ENCODE measurements at places on chromosomes 11 and 22.

DNA sequence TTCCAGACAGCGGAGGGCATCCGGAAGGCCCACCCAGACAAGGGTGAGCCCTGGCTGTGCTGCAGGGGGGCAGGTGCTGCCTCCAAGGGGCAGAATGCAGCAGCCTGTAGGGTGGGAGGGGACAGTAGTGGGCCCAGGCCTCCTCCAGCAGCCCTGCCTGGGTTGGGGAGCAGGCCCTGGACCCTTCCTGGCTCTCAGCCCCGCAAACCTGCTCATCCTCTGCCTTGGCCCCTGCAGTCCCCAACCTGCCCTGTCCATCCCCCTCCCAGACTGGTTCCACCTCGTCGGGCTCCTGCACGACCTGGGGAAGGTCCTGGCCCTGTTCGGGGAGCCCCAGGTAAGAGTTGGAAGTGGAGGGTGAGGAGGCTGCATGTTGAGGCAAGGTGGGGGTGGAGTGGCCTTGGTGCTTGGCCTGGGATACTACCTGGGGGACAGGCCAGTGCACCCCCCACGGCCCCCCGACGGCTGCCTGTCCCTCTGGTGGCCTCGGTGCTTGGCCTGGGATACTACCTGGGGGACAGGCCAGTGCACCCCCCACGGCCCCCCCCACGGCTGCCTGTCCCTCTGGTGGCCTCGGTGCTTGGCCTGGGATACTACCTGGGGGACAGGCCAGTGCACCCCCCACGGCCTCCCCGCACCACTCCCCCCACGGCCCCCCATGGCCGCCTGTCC lies 1.5 kb downstream of the MIOX start:
- no peak for DNase-seq
- H3K36me3 ChIP-seq, result no peaks in the 10 kb centered on the region
- no peak overlapping the region for H3K4me3 ChIP-seq
- H3K27ac ChIP-seq, result no peak overlapping the region

DNA sequence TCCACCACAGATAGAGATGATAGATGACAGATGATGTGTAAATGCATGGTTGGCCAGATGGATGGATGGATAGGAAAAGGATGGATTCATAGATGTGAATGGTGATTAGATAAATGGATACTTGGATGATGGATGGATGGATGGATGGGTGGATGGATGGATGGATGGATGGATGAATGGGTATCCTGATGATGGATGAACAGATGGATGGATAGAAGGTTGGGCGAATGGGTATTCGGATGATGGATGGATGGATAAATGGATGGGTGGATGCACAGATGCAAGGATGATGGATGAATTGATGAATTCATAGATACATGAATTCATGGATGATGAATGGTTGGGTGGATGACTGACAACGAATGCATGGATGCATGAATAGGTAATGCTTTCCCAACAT lies 56.1 kb downstream of the CHST1 start:
- H3K4me1 ChIP-seq, result peaks cover 19% of the 10 kb centered on the region
- no peak overlapping the region for H3K27ac ChIP-seq
- no peak overlapping the region for H3K4me3 ChIP-seq
- H3K27me3 ChIP-seq, result peaks cover 26% of the 10 kb centered on the region
- no peak for DNase-seq
- no peaks in the 10 kb centered on the region for H3K36me3 ChIP-seq

- H3K4me3 ChIP-seq, result peak overlapping the region; percentile 86
- H3K4me1 ChIP-seq, result peaks cover 45% of the 10 kb centered on the region
- DNase-seq, result peak; percentile 57
- peaks cover 59% of the 10 kb centered on the region for H3K27me3 ChIP-seq
These were observed 845 bp downstream of the MPPED2 start for GRCh38 chr11:30585125-30585891.

DNA sequence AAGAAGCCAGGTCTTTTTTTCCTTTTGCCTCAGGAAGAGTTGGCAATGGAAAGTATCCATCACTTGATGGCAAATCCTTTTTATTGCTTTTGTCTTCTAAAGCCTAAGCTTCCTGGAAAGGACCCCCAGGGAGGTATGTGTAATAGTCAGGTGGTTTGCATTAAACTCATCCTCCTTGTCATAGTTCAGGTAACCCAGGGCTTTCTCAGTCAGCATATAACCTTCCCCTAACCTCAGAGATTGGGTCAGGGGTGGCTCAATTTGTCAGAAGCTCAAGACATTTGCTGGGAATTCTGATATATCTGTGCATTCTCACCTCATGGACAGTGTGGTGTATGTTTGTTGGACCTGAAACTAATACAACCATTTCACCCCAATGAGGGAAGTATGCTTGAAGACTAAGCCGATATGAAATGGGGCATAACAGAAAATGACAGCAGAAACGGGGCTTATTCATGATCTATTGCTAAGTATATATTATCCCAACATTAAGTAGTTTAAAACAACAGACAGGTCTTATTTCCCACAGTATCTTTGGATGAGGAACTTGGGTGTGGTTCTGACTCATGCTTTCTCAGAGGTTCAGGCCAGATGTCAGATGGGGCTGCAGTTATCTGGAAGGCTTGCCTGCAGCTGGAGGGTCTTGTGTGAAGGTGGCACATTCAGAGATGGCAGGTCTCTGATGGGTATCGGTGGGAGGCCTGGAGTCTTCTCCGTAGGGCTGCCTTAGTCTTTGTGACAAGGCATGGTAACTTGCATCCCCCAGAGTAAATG lies 135.8 kb upstream of the SPON1 start:
- H3K27ac ChIP-seq, result no peak overlapping the region
- no peaks in the 10 kb centered on the region for H3K36me3 ChIP-seq
- no peaks in the 10 kb centered on the region for H3K27me3 ChIP-seq
- no peak overlapping the region for H3K4me3 ChIP-seq

DNA sequence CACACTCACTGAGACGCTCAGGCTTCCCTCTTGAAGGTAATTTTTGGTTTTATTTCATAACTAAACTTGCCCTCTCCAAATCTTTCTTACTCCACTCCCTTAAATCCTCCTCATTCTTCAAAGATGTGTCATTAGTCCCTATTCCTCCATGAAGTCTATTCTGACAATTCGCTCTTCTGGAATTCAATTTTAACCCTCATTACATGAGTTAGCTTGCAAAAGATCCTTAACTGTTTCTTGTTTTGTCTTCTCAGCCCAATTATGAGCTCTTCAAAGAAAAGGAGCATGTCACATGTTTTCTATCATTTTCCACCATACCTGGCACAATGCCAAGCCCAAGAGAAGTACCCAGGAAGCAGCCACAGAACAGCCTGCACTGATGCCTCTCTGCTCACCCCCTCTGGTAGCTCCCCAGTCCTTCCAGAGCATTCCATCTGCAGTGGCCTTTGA lies 13.0 kb downstream of the GALNT18 start:
- no peaks in the 10 kb centered on the region for H3K36me3 ChIP-seq
- H3K4me3 ChIP-seq, result no peak overlapping the region

GRCh38 chr11:107688322-107688918 lies 23.4 kb downstream of the SLN start:
- no peaks in the 10 kb centered on the region for H3K27me3 ChIP-seq
- no peak overlapping the region for H3K27ac ChIP-seq
- H3K4me3 ChIP-seq, result no peak overlapping the region

- H3K36me3 ChIP-seq, result no peaks in the 10 kb centered on the region
- no peak for DNase-seq
- no peak overlapping the region for H3K4me3 ChIP-seq
- peak overlapping the region; percentile 53 for H3K27ac ChIP-seq
These were observed 108.6 kb downstream of the SYN3 start for GRCh38 chr22:32949391-32950173.

GRCh38 chr11:65182258-65183170 lies 786 bp downstream of the CAPN1 start:
- H3K4me1 ChIP-seq, result peaks cover 24% of the 10 kb centered on the region
- no peak for DNase-seq
- peaks cover 6% of the 10 kb centered on the region for H3K36me3 ChIP-seq
- H3K27me3 ChIP-seq, result peaks cover 19% of the 10 kb centered on the region

DNA sequence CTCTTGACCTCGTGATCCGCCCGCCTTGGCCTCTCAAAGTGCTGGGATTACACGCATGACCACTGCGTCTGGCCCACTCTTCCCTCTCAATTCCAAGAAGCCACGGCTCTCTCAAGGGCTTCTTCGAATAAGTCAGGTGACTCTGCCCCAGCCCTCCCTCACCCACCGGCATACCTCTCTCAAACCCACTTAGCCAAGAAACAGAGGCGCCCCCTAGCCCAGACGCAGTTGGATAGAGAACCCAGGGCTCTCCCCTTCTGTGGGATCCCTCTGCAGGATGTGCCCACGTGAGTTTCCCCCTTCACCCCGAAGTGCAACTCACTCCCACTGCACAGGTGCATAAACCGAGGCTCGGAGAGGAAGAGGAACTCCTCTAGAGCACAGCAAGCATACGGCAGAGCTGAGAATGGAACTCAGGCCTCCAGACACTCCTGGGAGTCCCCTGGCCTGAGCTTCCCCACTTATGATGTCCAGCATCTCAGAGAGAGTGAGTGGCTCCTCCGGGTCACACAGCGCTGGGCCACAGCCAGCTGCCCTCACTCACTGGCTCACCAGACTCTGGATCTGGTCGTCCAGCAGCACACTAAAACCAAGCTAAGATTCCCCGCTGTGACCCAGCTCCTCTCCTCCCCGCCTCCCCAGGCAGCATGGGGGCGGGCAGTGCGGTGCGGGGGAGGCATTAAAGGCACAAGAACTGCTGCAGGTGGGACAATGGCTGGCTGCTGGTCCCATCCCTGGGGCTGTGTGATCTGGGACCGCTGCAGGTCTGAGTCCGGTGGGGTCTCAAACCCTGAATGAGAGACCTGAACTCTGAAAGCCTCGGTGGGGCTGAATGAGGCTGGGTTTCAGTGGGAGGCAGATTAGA lies 16.8 kb upstream of the RGL4 start:
- H3K27me3 ChIP-seq, result no peaks in the 10 kb centered on the region
- peaks cover 14% of the 10 kb centered on the region for H3K4me1 ChIP-seq
- no peak for DNase-seq
- peaks cover 4% of the 10 kb centered on the region for H3K36me3 ChIP-seq
- H3K27ac ChIP-seq, result peak overlapping the region; percentile 69

GRCh38 chr22:45683248-45683647 lies 11.6 kb downstream of the ATXN10 start:
- H3K4me3 ChIP-seq, result no peak overlapping the region
- DNase-seq, result no peak
- H3K27me3 ChIP-seq, result no peaks in the 10 kb centered on the region
- H3K36me3 ChIP-seq, result peaks cover 8% of the 10 kb centered on the region

DNA sequence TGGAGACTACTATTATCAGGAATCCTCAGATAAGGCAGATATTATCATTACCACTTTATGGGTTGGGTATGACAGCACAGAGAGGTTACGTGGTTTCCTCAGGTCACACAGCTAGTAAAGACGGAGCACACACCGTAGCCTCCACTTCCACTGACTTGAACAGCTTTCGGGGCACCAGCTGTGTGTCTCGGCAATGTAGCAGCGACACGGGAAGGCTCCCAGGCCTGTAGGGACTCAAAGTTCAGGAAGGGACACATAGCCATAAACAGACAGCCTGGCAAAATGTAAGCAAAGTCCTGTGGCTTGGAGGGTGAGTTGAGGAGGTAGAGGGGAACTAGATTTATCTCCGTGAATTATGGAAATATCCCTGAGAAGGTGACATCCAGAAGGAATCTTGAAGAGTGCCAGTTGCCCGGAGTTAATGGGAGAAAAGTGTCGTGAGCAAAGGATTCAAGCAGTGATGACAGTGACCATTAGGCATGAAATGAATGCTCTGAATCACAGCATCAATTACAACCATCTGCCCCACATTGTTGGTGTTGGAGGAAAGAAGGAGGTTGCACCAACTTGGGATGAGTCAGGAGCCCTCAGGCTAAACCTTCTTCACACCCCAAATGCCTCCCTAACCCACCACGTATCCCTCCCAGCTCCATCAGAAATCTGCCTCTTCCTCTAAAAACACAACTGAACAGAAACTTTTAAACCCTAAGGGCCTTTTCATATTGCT lies 106.7 kb upstream of the ASPHD2 start:
- no peak overlapping the region for H3K27ac ChIP-seq
- H3K4me1 ChIP-seq, result peaks cover 3% of the 10 kb centered on the region
- DNase-seq, result no peak

- peaks cover 24% of the 10 kb centered on the region for H3K36me3 ChIP-seq
- no peak within 1 kb of the TSS for H3K4me3 ChIP-seq
- H3K4me1 ChIP-seq, result peaks cover 27% of the 10 kb centered on the region
- no peak within 1 kb of the TSS for H3K27ac ChIP-seq
- DNase-seq, result peak; percentile 82
These were observed at the start of gene WDR74 for GRCh38 chr11:62839050-62839945. Gene WDR74, minus strand, starts transcription at chr11:62839590. Its CDS starts 20 bp downstream, at chr11:62839570.

DNA sequence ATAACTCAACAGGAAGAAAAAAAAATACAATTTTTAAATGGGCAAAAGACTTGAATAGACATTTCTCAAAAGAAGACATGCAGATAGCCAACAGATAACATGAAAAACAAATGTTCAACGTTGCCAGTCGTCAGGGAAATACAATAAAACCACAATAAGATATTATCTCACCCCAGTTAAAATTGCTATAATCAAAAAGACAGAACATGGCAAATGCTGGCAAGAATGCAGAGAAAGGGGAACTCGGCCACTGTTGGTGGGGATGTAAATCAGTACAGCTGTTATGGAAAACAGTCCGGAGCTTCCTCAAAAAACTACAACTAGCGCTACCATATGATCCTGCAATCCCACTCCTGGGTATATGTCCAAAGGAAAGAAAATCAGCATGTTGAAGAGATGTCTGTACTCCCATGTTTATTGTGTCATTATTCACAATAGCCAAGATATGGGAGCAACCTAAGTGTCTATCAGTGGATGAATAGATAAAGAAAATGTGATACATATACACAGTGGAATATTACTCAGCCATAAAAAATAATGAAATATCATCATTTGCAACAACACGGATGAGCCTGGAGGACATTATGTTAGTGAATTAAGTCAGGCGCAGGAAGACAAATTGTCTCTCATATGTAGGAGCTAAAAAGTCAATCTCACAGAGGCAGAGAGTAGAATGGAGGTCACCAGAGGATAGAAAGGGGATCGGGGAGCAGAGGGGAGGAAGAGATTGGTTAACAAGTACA lies 12.2 kb upstream of the CYTH4 start:
- no peak for DNase-seq
- no peak overlapping the region for H3K27ac ChIP-seq
- H3K4me1 ChIP-seq, result peaks cover 27% of the 10 kb centered on the region
- peaks cover 36% of the 10 kb centered on the region for H3K27me3 ChIP-seq
- H3K36me3 ChIP-seq, result no peaks in the 10 kb centered on the region
- no peak overlapping the region for H3K4me3 ChIP-seq

- peak; percentile 67 for DNase-seq
- no peak overlapping the region for H3K27ac ChIP-seq
- no peaks in the 10 kb centered on the region for H3K36me3 ChIP-seq
- H3K27me3 ChIP-seq, result peaks cover 12% of the 10 kb centered on the region
- peaks cover 13% of the 10 kb centered on the region for H3K4me1 ChIP-seq
- H3K4me3 ChIP-seq, result no peak overlapping the region
These were observed 5.8 kb downstream of the PIWIL3 start for GRCh38 chr22:24768537-24769374.
